EL (cell line): ENCODE measurements at places on chromosomes 4 and X.

DNA sequence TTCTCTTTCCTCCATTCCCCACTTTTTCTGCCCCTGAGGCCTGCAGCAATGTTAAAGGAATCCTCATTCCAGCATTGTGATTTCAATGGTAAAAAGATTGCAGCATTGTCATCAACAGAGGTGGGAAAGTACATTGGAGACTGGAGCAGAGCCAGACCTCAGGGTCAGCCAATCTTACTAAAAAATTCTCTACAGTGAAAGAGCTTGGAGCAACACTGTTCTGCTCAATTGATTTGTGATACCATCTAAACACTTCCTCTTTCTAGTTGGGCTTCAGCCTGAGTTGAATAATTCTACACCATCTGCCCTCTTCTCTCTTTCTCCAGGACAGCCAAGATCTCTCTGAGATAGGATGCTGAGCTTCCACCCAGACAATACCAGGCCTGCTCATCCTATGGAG, 176.5 kb downstream of the AR start:
- no peak for DNase-seq

- no peak for DNase-seq
Observed at GRCh38 chrX:72381439-72382201, 75.9 kb upstream of the CITED1 start.

GRCh38 chr4:108060164-108060563, 70.5 kb downstream of the HADH start:
- DNase-seq: peak; percentile 32

DNA sequence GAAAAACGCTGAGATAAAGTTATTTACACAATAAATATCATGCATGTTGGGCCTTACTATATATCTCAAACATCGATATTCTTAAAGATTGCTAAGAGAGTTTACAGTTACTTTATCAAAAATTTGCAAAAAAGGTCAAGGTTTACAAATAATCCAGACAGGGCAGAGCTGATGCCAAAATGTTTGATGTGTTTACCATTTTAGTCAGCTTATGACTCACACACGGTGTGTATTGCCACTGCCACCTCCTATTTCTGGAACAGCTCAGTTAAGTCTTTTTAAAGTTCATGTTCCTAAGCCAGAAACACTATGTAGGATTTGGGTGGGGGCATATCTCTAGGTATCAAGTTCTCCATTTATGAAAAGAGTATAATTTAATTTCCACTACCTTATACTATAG, 580.6 kb downstream of the INPP4B start:
- DNase-seq: peak; percentile 43

DNA sequence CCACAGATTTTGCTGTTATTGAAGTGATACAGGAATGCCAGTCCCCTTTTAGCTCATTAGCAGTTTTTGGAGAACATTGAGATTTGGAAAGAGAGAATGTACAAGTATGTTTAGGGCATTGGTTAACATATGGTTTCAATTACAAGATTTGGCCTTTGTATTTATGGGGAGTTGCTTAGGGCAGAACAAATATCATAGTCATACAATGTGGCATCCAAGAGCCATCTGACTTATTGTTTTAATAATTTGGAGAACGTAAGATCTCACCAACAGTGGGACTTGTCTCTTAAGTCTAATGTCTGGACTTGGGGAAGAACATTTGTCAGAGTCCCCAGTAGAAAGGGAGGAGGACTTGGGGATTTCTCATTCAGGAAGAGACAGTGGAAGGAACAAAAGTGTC, 166.1 kb downstream of the STK32B start:
- peak; percentile 44 for DNase-seq

DNA sequence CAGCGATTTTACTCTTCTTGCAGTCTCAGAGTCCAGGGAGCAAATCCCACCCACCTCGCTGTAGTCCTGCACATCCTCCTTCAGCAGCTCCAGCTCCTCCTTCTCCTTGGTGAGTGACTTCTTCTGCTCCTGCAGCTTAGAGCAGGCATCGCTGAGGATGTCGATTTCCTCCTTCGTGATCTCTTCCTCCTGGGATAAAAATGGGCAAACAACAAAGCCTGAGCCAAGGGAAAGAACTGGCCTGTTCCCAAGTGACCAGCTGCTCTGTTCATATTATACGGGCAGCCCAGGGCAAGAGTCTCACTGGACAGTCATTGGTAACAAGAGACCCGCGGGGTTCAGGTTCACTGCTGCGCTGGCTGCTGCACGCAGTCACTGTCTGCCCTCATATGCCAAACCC, 26.2 kb downstream of the FGFR3 start:
- DNase-seq: no peak

DNA sequence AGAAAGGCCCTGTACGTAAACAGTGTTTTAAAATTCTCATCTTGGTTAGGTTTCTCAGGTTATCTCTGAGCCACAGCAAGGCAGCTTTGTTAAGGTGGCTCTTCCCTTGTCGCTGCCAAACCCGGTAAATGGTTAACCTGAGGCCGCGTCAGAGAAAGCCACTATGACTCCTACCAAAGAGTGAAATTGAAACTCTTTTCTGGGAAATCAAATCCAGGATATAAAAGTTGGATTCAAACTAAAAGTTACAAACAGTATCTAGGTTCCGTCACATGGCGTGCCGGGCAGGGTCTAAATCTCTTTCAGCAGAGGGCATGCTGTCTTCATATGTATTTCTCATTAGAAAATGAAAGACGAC, 433 bp downstream of the MMAA start:
- DNase-seq: no peak

- DNase-seq: peak; percentile 55
Observed at GRCh38 chr4:98932539-98932938, 3.6 kb upstream of the EIF4E start.

DNA sequence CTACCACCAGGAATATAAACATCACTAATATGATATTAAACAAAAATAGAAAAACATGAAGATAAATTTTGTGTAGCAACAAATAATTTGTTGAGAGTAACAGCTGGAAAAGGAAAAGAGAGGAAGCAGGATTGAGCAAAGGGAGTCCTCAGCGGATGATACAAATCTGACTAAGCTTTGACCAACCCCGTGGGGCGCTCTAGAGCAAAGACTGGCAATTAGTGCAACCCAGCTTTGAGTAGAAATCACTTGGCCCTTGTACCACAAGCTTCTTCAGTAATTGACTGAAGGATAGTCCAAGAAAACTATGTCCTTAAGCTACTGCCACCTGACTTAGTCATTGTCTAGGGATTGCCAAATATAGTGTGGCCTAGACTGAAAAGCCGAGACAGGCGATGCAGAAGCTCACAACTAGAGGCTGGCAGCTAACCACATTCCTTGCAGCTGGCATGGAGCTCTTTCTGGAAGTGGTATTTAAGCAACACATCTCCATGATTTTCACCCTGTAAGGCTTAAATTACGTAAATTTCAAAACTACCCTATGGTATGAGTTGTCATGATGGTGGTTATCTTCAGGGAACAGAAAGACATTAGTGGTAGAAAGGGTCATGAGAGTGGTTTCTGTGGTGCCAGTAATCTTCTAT, 396.0 kb downstream of the PDGFC start:
- peak; percentile 31 for DNase-seq

- DNase-seq: peak; percentile 1
Observed at GRCh38 chrX:6729626-6730025, 194.7 kb upstream of the VCX3A start.

DNA sequence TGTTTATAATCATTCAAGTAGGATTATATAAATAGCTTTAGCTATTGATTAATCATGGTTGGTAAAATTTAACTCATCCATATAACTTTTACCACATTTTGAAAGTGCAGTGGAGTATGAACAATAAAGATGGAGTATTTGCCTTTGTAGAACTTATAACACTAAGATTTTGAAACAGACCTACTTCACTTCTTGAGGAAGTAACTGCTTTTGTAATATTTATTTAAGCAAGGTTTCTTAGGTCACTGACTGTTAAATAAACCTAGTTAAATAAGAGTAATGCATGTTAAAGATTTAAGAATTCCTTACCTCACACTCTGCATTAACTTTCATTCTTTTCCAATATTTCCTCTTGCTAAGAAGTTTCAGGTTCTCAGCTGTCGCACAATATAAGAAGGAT, 242.5 kb downstream of the CFAP299 start:
- no peak for DNase-seq

DNA sequence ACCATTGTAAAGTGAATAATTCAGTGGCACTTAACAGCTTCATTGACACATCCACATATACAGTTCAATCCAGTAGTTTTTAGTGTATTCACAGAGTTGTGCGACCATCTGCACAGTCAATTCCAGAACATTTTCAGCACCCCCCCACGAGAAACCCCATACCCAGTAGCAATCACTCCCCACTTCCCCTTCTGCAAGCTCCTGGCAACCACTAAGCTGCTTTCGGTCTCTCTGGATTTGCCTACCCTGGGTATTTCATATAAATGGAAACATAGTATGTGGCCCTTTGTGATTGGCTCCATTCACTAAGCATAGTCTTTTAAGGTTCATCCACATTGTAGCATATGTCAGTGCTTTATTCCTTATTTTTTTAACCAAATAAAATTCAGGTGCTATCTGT, 10.0 kb downstream of the MSL3 start:
- no peak for DNase-seq

- DNase-seq: no peak
Observed at GRCh38 chrX:22310779-22311178, 38.1 kb downstream of the CBLL2 start.

DNA sequence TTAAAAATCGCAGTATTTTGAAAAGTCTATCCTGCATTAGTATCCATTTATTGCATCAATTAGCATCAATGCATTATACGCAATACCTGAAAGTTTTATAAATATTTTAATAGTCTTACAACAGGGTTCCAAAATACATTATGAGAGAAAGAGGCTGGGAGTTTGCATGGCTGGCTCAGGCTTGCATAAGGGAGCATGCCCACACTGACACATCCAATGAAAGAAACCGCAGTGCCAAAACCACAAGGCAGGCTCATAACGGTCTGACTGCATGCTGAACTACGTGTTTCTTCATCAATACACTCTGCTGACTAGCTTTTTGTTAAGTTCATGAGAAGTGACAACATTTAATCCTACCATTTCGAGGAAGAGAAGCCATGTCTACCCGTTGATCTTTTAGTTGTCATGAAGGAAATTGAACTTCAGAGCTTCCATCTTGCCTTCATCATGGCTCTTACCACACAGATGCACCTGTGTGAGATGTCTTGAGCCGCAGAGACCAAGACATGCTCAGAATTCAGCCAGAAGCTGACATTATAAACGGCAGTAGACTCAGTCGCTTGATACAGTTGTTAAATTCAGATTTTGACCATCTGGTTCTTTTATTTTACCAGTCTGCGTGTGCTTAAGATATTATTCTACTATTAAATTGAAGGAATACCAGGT, 168.8 kb upstream of the FRG1 start:
- peak; percentile 43 for DNase-seq

DNA sequence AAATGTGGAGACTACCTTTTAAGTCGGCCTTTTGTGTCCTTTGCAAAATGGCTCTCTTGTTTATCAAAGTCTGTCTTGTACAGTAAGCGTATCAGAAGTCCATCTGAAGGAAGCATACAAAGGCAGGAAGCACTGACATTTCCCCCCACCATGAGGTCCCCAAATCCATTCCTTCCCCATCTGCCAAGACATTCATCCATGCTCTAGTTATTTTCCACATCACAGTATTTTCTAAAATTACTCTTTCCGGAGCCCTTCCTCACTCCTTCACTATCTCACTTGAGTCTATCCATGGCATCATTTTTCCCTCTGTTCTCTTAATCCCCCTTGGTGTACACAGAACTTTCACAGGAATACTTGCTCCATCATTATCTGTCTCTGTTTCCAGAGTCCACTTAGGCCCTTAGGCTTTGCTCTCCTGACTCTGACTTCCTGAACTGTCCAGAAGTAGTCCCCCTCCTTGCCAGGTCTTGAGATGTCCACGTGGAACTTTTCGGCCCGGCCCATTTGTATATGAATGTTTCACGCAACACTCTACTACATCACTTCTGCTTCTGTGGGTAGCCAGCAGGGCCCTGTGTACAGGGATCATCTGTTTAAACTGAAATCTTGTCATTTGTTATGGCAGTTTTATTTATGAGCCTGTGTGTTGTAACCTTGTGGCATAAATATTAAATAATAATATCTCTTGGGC, 2.1 kb downstream of the SEL1L3 start:
- no peak for DNase-seq

GRCh38 chr4:10506077-10506476, 48.9 kb upstream of the ZNF518B start:
- DNase-seq: no peak

DNA sequence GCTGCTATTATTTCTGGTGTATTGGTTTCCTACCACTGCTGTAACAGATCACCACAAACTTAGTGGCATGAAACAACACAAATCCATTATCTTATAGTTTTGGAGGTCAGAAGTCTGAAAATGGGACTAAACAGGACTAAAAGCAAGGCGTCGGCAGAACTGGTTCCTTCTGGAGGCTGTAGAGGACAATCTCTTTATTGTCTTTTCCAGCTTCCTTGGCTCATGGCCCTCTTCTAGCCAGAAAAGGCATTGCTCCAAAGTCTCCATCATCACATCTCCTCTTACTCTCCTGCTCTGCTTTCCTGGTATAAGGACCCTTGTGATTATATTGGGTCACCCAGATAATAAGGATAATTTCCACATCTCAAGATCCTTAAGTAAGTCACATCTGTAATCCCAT, 121.9 kb downstream of the CLCN4 start:
- DNase-seq: no peak

DNA sequence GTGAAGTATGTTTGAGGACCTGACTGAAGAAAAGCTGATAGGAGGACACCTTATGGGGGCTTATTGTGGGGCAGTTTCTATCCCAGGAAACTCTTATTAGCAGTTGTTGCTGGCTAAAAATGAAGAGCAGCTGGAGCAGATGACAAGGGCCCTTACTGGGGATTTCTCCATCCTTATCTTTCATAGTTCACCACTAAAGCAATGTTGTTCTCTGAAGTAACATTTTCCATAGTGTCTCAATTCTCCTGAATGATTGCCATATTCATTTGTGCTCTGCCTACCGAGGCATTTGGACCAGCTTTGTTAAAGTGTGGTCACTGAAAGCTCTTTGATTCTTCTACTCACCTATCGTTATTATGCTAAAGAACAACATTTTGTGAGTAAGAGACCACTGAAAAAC, 7.7 kb downstream of the ENOX2 start:
- DNase-seq: no peak

DNA sequence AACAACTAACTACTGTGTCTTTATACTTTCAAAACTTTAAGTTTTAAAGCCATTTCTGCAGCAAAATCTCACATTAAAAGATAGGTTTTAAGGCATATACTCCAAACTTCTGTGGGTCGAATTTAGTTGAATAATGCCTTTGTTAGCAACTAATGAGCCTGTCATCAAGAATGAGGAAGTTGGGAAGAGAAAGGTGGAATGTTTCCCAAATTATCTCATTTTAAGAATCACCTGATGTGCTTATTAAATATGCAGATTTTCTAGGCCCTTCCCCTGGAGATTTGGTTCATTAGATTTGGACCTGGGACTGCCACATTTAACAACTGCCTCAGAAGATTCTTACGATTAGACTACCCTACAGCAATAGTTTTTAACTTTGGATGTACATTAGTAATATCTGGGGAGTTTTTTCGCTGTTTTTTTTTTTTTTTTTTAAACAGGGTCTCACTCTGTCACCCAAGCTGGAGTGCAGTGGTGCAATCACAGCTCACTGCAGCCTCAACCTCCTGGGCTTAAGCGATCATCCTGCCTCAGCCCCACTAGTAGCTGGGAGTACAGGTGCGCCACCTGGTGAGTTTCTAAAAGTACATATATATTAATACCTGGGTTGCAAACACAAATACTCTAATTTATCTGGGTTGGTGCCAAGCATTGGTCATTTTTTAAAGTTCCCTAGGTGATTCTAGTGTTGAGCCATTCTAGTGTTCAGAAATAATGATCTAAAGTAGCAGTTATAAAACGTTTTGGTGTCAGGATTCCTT, 16.1 kb upstream of the TASL start:
- DNase-seq: no peak

- DNase-seq: no peak
Observed at GRCh38 chr4:124386163-124386562, 326.4 kb downstream of the ANKRD50 start.
